ENCODE measurements at places on chromosomes 7 and 10.

DNA sequence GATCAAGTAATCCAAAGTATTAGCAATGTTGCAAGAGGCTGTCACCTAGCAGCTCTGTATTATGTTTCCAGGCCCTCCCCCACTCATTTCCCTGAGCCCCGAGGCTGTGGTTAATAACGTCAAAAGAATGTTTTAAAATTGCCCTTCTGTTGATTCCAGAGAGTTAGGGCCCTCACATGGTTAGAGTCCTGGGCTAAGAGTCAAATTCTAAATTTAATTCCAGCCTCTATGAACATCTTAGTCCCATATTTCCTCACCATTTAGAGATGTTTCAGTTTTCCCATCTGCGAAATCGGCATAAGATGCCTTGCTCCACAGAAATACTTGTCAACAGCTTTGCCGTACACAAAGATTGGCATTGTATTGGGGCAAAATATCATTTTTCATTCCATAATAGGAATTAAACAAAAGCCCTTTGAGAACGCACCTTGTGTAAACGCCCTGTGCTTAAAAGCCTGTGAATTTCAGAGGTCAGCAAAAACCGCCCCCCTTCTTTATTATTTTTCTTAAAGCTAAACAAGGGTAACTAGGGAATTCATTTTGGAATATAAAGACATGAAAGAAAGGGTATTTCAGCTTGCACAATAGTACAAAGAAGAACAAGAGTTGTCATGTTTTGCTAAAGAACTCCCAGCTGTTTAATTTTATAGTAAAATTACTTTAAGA, 135.8 kb downstream of the ARID5B start:
- no peak for DNase-seq

DNA sequence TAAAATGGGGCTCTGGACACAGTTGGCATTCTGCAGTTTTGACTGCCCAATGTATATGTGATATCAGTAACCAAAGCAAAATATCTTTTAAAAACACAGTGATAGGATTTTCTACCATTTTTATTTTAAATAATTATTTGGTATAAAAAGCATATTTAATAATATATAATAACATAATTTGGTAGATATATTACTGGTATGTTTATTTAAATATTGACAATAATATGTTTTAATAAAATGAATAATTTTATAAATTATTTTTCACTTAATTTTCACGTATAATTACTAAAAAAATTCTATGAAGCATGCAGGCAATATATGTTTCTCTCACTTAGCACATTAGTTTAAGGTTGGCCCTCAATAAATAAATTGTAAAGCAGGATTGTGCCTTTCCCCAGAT, 269.1 kb downstream of the PRKG1 start:
- DNase-seq: no peak

DNA sequence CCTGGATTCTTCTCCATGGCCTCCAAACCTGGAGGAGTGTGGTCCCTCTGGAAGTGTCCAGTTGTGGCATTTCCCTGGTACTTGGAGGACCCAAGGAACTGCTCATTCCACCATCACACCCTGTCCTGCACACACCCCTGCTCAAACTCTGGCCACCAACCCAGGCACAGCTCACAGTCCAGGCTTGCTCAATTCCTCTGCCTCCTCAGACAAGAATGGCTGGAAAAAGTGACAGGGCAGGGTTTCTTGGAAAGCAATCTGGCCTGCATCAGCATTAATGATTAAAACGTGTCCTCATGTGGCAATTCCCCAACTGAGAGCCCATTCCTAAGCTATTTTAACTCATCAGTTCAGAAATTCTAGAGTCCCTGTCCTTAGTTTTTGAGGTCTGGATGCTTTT, 17.2 kb upstream of the TPST1 start:
- DNase-seq: no peak

DNA sequence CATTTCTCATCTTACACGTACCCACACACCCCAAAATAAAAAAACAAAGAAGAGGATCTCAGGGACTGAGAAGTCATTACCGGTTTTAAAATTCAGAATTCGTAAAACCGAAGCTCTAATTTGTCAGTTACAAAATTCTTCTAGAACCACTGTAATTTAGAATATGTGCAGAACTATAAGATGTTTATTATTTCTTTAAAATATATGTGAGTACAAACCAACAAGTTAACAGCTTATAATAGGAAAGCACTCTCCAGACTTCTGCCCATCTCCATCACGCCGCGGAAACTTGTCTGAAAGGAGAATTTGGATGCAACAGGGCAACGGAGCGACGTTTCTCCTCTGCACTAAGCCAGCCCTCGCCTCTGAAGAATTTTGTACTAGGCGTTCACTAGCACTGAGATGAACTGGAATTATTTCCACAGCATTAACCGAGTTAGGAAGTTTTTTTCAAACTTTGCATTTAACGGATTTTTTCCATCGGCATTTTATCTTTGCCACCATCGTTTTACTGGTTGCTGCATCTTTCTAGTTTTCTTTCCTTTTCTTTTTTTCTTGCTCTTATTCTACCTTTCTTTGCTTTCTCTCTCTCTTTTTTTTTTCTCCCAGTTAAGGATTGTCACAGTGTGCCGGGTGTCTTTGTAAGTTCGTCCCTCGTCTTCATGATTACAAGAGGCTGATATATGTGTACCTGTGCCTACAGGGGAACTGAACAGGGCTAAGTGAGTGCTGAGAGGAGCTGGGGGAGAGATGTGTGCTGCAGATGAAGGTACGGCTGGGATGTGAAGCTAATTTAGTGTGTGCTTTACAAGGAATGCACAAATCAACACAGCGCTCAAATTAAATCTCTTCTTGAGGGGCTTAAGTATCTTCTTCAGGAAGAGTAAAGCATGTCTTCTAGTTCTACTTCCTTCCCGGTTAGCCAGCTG, 295.9 kb upstream of the NFE2L3 start:
- DNase-seq: no peak

GRCh38 chr7:143240291-143241168, 18.7 kb downstream of the TAS2R40 start:
- peak; percentile 17 for DNase-seq

GRCh38 chr7:94655126-94655847, 646 bp downstream of the SGCE start:
- DNase-seq: no peak
